ENCODE measurements at places on chromosomes 2 and 18. TPM values are rescaled to one million over a fixed set of nuclear protein-coding genes. Genes with fewer than 3 reads are reported as not detected.

DNA sequence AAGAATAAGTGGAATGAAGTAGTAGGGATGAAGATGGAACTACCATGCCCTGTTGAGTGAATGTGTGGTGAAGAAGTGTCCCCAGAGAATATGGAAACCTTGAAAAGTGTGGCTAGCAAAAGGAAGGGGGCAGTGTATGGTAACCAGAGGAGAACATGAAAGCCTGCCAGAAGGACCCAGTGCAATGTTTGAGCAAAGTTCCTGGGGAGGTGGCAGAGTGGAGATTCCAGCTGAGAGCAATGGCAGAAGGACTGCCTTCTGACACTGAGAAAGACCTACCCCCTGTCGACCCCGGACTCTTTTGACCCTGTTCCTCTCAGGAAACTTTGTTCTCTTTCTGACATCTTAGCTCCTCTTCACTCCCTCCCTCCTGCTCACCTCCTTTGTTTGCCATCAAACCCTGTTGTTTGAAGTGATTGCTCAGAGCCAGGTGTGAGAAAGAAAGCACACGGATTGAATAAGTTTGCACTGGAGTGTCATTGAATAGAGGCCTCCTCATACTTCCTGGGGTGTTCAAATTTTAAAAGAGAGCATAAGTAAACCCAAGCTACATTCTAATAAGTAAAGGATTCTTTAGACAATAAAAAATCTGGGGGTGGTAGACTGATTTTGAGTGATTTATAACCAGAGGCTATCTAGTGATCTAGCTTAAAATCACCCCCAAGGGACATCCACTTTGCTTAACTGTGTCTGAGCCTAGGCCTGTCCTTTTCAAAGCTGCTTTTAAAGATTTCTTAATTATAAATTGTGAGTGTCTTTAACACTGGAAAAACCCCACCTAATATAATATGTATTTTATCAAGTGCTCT, 57.1 kb downstream of the TRIB2 start:
- DNase-seq, result no peak
- no peaks in the 10 kb centered on the region for H3K4me1 ChIP-seq
- H3K4me3 ChIP-seq, result no peak overlapping the region

The NEB gene
- total RNA-seq, result 0.91 TPM

DNA sequence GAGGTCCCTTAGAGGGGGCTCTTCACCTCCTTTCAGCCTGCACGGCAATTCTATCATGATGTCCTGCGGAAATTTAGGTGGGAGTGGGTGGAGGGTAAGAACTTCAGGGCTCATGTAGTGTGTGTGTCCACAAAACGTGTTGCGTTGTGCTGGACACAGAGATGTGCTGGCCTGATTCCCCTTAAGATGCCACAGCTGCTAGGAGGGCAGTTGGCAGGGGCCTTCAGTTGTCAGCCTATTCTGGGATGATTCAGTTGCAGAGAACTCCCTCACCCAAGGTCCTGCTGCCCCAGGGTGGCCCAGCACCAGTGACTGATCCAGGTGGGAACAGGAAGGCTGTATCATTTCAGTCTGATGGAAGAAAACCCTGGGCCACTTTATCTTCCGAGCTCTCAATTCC, 1.0 kb upstream of the HJURP start:
- no peaks in the 10 kb centered on the region for H3K27me3 ChIP-seq
- H3K4me1 ChIP-seq, result peaks cover 26% of the 10 kb centered on the region
- H3K4me3 ChIP-seq, result no peak overlapping the region
- H3K36me3 ChIP-seq, result no peaks in the 10 kb centered on the region
- H3K27ac ChIP-seq, result no peak overlapping the region

DNA sequence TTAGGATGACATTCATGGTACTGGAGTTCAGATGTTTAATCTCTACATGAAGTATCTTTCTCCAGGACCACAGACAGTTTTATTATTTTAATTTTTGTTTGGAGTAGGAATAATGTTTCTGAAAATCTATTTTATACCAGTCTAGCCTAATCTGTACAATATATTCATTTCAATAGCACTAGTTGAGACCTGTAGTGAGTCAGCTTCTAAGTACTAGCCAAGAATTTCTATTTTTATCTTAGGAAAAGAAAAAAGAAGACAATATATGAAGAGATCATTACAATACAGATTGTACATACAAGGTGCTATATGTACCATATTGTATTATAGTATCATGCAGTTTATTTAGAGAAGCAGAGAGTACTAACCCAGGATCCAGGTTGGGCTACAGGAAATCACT, 826.9 kb upstream of the PIK3C3 start:
- H3K27me3 ChIP-seq, result no peaks in the 10 kb centered on the region
- H3K4me3 ChIP-seq, result no peak overlapping the region
- no peak for DNase-seq
- no peaks in the 10 kb centered on the region for H3K4me1 ChIP-seq
- H3K36me3 ChIP-seq, result no peaks in the 10 kb centered on the region
- H3K27ac ChIP-seq, result no peak overlapping the region

GRCh38 chr2:96153991-96154431, 8.8 kb upstream of the DUSP2 start:
- no peaks in the 10 kb centered on the region for H3K36me3 ChIP-seq
- no peak overlapping the region for H3K4me3 ChIP-seq
- no peak overlapping the region for H3K27ac ChIP-seq
